ENCODE measurements at places on chromosomes 6 and 20. TPM values are rescaled to one million over a fixed set of nuclear protein-coding genes. Genes with fewer than 3 reads are reported as not detected.

FAM83C gene
- not detected for total RNA-seq

SLC4A11 gene
- 0.63 TPM for total RNA-seq

DEFB124 gene
- total RNA-seq = not detected

GPR6 gene
- not detected for total RNA-seq

ACTL10 gene
- total RNA-seq = 3.4 TPM

MEI4 gene
- not detected for total RNA-seq

PSORS1C1 gene
- 0.22 TPM for total RNA-seq

CCN5 gene
- total RNA-seq = 24.5 TPM

TOX2 gene
- total RNA-seq = 0.97 TPM

SIRPB2 gene
- total RNA-seq = not detected
